Liver (tissue), 10 donors: ENCODE measurements at places on chromosomes 3 and 15.

DNA sequence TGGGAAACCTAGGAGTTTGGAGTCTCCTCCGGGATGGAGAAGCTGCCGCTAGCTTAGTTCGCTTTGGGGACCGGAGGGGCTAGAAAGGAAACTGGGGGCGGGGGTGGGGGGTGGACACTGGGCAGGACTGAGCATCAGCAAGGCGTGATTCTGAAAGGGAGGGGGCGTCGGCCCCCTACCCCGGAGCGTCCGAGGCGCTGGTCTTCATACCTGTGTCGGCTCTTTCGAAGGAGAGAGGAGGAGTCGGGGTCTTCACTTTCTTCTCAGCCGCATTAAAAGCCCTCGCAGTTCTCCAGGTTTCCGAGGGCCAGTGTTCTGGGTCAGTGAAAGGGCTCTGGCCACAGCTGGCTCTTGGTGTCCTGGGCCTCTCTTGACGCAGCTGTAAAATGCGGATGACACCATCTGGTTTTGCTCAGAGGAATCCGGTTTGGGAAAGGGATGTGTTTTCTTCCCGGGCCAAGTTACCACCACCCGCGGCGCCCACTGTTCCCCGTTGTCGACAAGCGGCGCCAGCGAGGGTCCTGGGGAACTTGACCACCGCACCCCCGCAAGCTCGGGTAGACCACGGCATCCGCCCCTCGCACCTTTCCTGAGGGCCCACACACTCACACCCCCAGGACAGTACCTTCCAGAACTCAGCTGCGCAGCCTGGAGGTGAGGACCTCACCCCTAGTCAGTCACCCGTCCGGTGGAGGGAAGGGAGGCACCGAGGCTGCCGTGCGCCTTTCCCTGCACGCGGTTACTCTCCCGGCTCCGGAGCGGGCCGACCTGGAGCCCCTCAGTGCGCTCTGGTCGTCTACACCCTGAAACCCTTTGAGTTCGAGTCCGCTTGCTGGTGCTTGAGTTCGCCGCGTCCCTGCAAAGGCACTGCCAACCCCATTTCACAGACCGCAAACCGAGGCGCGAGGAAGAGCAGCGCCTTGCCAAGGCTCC is 660 bp downstream of the CCK start:
- no peak for DNase-seq

DNA sequence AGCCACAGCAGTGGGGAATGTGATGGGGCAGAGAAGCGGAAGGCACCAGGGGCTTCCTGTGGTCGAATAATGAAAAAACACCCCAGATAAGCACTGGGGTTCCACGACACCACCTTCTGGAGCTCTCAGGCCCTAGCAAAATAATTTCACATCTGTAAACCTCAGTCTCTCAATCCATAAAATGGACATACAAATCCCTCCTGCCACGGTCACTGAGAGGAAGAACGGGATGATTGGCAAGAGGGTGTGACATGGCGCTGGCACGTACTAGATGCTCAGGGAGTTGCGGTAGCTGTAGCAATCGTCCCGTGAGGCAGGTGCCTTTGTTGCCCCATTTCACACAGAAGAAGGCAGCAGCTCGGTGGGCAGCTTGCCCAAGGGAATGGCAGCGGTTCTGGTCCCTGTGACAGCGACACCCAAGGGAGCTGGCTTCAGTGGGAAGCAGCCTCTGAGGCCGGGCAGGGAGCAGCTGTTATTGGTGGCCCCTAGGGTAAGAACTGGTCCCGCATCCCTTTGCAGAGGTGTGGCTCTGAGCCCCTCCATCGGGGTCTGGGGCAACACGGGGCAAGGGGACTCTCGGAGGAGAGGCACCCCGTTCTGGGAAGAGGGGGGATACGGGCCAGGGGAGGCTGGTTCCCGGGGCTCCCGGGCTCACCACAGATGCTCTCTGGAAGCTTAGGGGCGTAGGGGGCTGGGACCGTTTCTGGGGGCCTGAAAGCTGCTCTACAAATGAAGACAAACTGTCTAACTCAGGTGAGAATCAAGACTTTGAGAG is 114.0 kb upstream of the ALDH1A3 start:
- peak; percentile 31 for DNase-seq

DNA sequence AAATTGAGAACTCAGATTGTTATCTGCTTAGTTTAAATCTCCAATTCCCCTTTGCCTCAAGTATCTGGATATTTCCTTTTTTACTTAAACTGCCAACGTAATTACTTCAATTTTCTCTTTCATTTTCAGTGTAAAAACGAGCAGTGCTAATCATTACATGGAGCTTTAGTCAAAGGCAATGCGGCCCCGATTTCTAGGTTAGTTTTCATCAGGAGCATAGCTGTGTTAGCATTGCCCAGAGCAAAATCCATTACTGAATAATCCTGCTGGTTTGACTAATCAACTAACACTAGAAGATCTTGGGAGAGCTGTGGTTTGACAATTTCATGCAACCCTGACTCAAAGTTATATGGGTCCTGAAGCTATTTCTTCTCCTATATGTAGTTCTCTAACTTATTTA is 46.2 kb downstream of the ZPLD1 start:
- DNase-seq, result no peak

GRCh38 chr15:101525087-101525669 is 35.7 kb upstream of the PCSK6 start:
- no peak for DNase-seq

- no peak for DNase-seq
These were observed 3.5 kb downstream of the PLA1A start for GRCh38 chr3:119601154-119601553.

DNA sequence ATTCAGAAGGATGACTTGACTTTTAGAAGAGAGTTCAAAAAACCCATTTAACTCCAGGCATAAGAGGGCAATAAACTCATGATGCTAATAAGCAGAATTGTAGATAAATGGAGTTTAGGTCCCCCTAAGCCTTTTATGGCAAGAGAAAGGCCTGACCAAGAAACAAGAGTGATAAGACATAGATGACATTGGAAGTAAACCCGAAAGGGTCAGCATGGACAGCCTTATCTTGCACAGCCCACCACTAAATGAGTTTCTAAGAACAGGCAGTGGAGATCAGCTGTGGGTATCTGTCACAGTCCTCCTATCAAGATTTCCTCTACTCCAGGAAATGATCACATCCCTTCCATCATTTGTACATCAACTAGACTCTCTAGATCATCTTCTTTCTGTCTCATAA is 457.9 kb upstream of the ADAMTS9 start:
- DNase-seq, result no peak

DNA sequence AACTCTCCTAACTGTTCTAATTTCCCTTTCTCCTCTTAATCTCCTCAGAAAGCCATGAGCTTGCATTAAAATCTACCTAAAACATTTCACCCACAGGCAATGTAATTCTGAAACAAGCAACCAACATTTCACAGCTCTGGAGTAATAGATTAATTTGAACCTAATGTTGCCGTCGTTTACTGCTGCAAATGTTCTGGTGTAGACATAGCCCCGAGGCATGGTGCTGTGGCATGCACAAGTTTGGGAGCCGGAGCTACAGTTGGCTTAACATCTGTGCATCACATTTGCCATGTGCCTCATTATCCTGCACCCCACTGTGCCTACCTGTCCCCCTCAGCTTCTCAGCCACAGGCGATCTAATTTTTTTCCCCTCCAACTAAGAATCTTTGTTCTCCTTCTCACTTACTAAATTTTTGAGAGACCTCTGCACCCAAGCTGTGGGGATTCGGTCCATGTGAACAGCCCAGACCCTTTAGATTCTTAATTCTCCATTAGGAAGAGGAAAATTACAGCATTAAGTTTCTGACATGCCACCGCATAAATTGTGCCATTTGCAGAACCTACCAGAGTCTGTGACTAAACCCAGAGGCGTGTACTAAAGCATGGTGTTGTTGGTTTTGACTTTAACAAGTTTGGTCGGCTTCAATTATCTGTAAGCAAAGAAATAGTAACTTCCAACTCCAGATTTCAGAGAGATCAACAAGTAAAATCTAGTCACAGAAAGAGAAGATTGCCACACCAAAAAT is 419.2 kb downstream of the MECOM start:
- no peak for DNase-seq
